ENCODE measurements at places on chromosomes 2 and 18. TPM values are rescaled to one million over a fixed set of nuclear protein-coding genes. Genes with fewer than 3 reads are reported as not detected.

DNA sequence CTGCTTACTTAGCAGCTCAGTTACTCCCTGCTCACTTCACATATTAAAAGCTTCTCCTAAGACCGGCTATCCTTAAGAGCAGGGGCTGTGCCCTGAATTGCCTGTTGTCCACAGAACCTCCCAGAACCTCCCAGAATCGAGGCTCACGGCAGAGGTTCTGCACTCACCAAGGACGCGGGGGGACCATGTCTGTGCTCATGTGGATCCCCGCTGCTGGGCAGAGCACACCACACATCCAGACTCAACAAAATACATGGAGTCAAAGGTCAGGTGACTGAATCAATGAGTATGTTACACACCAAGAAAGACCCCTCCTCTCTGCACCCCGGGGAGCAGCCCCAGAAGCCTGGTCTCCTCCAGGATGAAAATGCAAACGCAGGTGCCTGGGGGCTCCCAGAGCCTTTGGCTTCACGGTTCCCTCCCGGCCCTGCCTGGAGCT is 149.0 kb downstream of the MBP start:
- DNase-seq = peak; percentile 11

PPM1B gene
- 57.0 TPM for total RNA-seq

GRCh38 chr18:7635948-7636347 is 68.8 kb downstream of the PTPRM start:
- DNase-seq = no peak

DNA sequence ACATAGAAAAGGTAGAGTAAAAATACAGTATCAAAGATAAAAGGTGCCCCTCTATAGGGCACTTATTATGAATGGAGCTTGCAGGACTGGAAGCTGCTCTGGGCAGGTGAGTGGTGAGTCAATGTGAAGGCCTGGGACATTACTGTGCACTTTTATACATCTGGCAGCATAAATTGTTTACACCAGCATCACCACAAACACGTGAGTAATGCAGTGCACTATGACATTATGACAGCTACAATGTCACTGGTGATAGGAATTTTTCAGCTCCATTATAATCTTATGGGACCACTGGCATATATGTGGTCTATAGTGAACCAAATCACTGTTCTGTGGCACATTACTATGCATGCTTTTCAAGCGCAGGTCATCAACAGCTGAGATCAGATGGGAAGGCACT is 48.1 kb downstream of the TPGS2 start:
- no peak for DNase-seq

- no peak for DNase-seq
Measured at GRCh38 chr18:47983946-47984345, 53.5 kb upstream of the SMAD2 start.

- no peak for DNase-seq
Measured at GRCh38 chr2:10810202-10811161, 2.1 kb downstream of the PDIA6 start.

DNA sequence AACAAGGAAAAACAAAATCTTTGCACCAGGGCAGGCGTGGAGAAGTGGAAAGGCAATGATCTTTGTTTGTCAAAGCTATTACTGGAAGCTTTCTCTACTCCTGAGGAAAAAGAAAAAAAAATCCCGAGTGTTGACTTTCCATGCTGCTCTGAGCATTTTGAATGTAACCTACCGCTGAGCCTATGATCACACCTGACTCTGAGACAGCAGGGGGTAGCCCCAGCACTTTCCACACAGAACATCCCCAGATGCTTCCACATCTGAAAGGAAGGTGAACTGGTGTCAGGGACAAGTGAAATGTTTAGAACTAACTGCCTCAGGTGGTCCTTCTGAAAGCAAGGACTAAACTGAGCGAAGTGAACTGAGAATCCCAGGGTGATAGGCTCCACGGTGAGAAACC is 1315.1 kb upstream of the DDX18 start:
- no peak for DNase-seq

MAL gene
- 210 TPM for total RNA-seq

- DNase-seq = no peak
Measured at GRCh38 chr2:190853531-190854383, 26.9 kb upstream of the GLS start.

- DNase-seq = no peak
Measured at GRCh38 chr2:209305746-209306196, 118.1 kb upstream of the MAP2 start.

KIF5C gene
- 21.7 TPM for total RNA-seq

- no peak for DNase-seq
Measured at GRCh38 chr2:12536976-12537375, 179.8 kb upstream of the TRIB2 start.

FOXI3 gene
- total RNA-seq = not detected

HS6ST1 gene
- 6.8 TPM for total RNA-seq

KLF7 gene
- 28.3 TPM for total RNA-seq

CHRNG gene
- not detected for total RNA-seq

DNA sequence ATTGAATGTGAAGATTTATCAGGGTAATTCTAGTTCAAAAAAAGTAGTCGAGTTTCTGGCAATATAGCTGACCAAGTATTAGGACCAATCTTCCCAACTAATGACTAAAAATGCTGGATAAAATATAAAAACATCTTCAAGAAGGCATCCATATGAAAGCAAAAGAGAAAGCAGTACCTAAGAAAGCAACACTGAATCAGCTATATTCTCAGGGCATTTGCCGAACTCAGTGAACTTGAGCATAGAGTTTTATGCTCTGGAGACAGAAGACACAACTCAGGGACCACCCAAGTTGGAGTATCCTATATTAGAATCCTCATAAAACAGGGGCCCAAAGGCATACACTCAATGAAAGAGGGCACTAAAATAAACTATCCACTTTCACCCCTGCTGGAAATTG is 103.7 kb upstream of the HNRNPA3 start:
- DNase-seq = no peak

POTEI gene
- total RNA-seq = not detected

DNA sequence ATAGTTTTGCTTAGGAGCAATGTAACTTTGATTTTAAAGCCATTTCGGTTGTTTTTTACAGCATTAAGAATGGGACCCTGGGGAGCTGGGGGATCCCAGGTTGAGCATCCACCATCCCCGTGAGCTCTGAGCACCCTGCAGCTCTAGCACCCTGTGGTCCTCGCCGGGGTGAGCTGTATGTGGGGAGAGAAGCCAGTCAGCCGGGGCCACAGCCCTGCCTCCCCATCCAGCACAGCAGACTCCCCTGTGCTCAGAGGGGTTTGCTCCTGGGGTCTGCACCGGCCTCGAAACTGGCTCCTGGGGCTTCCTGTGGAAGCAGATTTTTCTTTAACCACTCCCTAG is 1.3 kb downstream of the COL6A3 start:
- DNase-seq = no peak

DNA sequence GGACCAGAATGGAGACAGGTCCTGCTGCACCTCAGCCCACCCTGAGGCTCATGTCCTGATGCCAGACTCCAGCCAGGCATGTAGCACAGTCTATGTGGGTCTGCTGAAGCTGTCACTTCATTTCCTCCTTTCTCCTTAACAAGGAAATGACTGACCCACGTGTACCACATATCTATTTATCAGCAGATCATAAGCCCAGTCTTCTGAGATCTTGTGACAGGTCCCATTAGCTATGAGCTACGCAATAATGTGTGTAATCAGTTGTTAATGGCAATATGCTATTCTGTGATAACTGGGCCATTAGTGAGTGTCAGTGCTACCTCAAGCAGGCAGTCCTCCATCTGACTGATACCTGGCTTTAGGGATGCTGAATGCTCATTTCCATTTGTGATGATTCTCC is 615.3 kb downstream of the BCL11A start:
- no peak for DNase-seq

TSPYL6 gene
- total RNA-seq = not detected

GRCh38 chr2:180240774-180241173 is 233.7 kb upstream of the CWC22 start:
- DNase-seq = no peak

DNA sequence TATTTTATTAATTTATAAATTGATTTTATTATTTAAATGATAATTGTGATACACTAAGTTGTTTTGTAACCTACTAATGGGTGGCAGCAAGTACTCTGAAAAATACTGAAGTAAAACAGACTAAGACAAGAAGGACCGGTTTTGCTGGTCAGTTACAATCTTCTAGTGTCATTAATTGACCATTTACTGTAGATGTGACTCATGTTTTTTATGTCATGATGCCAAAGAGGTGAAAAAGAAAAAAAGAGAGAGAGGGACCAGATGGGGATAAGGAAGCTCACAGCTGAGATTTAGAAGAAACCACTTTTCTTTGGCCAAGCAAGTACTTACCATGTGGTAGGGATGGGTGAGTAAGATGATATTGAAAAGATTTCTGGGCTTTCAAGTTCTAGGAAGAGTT is 955.8 kb upstream of the LRRTM1 start:
- no peak for DNase-seq

DNA sequence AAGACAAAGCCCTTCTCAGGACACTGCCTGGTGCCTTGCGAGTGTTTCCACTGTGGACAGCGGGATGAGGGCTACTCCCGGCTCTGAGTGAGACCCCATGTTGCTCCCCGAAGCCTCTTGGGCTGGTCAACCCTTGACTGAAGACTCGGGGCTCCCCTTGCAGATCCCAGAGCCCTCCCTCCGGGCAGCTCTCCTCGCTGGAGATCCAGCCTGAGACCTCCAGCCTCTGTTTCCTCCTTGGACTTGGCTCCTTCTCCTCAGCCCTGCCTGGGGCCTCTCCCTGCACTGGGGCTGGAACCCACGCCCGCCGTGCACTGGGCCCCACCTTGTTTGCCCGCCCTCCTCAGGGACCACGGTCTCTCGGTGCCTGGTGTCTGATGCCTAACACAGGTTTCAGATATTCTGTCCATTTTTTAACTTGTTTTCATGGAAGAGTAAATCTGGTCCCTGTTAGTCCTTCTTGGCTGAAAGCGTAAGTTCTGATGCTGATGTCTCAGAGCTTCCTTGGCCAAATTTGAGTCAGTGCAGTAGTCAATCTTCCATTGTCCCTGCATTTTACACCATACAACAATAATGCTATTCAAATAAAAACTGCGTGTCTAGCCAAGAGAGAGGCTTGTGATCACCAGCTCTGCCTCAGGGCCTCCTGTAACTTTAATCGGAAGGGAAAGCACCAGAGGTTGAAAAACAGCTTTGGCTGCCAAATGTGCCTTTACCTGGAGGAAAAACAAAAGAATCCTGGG is 139.3 kb upstream of the CTDP1 start:
- DNase-seq = no peak

GRCh38 chr2:136117909-136118818 is at the start of gene CXCR4:
TSS of gene CXCR4 (minus strand) at chr2:136118149. CDS start at chr2:136118060, 89 bp downstream.
- DNase-seq = peak; percentile 90

ZAP70 gene
- 283 TPM for total RNA-seq

GRCh38 chr2:161994761-161995520 is 79.1 kb downstream of the DPP4 start:
- DNase-seq = no peak

DNA sequence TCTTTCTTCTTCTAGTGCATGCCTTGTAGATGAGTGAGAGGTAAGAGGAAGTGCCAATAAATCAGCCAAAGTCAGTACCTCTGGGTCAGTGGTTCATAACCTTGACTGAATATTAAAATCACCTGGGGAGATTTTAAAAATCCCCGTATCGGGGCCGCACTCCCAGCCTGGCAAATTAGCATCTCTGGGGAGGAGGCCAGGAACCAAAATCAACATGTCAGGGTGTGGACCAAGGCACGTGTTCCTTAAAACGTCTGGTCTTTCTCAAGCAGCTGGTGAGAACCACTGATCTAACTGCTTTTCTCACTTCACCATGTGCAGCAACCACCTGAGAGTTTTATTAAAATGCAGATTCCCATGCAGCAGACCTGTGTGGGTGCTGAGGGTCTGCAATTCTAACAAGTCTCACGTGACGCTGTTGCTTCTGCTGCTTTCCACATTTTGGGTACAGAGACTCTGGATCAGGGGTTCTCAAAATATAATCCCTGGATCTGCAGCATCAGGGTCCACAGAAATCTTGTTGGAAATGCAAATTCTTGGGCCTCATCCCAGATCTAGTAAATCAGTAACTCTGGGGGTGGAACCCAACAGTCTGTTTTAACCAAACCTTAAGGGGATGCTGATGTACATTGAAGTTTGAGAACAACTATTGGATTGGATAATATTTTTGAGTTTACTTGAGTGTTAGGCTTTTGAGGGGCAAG is 49.5 kb downstream of the CHST9 start:
- no peak for DNase-seq

TMEM178A gene
- 0.43 TPM for total RNA-seq
